ENCODE measurements at places on chromosomes 6 and 20.

- DNase-seq = peak; percentile 20
Measured at GRCh38 chr6:106475284-106475683, 114.8 kb downstream of the CRYBG1 start.

- DNase-seq = no peak
Measured at GRCh38 chr6:134216301-134217010, 101.5 kb downstream of the SGK1 start.

DNA sequence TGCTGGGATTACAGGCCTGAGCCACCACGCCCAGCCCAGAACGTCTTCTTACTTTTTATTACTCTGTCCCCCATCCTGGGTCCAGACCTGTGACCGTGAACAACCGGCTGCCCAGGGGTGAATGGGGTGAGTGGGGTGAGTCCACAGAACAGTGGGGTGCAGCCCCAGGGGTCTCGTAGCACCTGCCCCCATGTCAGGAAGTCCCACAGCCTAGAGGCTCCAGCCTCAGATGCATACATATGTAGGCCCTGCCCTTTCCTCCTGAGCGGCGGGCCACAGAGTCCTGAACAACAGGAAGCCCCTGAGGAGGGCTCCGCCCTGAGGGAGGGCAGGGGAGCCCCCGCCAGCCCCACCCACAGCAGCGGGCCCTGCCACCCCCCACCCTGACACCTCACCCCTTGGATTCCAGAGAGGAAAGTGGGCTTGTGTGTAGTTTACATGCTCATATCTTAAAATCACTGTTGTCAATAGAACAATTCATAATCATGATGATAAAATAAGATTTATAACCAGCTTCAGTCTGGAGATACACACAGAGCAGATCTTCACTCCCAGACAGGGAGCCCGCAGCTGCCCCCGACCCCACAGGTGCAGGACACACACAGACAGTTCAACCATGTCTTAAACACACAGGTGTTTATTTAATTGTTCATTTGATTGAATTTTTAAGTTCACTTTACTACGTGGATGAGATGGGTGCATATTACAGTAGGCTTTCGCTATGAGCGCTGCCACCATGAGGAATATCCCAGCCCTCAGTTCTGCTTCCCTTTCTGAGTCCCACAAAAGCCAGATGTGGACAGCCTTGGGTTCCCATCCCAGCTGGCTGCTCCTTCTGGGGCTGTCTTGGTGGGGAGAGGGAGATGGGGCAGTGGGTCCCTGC lies 12.4 kb upstream of the GMEB2 start:
- DNase-seq = no peak

GRCh38 chr6:137610702-137611101 lies 116.5 kb upstream of the OLIG3 start:
- no peak for DNase-seq

- no peak for DNase-seq
Measured at GRCh38 chr6:167825332-167826229, 1.1 kb upstream of the AFDN start.

DNA sequence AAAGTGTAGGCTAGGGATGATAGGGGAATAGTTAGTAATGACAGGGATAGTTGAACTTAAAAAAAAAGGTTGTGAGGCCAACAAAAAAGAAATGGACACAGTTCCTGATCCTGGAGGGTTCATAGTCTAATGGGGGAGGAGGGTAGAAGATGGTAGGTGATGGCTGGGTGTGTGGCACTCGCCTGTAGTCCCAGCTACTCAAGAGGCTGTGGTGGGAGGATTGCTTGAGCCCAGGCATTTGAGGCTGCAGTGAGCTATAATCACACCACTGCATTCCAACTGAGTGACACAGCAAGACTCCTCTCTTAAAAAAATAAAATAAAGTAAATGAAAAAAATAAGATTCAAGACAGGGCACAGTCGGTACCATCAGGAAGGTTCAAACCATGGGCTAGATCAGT lies 2.4 kb upstream of the MICB start:
- peak; percentile 88 for DNase-seq

DNA sequence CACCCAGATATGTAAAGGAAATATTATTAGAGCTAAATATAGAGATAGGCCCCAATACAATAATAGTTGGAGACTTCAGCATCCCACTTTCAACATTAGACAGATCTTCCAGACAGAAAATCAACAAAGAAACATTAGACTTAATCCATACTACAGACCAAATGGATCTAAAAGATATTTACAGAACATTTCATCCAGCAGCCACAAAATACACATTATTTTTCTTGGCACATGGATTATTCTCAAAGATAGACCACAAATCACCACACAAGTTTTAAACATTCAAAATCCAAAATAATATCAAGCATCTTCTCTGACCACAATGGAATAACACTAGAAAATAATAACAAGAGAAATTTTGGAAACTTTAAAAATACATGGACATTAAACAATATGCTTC lies 1159.1 kb upstream of the CITED2 start:
- no peak for DNase-seq

GRCh38 chr6:82906489-82906888 lies 159.2 kb downstream of the UBE3D start:
- no peak for DNase-seq

- no peak for DNase-seq
Measured at GRCh38 chr6:105648276-105648675, 245.4 kb upstream of the PREP start.

- DNase-seq = no peak
Measured at GRCh38 chr6:142695016-142695415, 250.0 kb downstream of the HIVEP2 start.

DNA sequence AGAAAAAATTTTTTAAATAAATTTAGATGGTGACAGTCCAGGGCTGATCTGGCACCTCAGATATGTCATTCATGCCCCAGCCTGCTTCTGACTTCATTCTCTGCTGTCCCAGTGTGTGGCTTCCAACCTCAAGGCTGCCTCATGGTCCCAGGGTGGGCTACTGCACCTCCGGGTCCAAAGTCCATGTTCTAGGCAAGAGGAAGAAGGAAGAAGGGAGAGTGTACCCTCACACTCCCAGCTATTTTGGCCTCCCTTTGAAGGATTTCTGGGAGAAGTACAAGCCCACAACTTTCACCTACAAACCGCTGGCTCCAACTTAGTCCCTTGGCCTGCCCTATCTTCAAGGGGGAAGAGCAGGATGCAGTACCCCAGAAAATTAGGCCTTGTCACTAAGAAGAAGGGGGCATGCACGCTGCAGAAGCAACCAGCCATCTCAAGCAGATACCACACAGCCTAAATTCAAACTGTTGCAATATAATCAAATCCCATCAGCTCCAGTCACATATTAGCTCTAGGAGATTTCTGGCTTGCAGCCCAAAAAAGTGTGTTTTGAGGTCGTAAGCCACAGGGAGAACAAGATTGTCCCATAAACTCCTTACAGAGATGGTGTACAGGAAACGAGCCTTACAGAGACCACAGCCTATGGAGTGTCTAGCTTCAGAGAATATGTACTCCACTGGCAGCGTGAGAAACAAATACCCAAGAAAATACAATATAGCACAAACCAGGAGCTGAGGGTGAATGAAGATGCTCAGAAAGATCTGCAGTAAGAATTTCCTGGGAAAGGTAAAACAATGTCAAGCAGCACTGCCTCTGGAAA lies 906 bp upstream of the BTN3A2 start:
- DNase-seq = peak; percentile 24

DNA sequence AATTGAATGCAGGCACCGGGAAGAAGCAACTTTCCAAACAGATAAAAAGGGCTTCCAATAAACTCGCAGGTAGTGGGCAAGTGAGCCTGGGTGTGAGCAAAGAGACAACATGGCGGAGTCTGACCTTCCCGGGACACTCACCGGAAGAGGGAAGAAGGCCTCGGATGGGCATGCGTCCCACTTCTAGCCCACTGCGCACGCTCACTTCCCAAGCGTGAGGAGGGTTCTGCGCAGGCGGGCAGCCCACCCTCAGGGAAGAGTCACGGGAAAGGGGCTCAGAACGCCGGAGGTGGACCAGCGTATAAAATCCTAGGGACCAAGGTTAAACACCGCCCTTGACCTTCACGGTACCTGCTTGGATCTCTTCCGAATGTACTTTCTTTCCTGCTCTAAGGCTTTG lies 95.5 kb upstream of the AFDN start:
- DNase-seq = no peak

- DNase-seq = peak; percentile 73
Measured at GRCh38 chr6:53042112-53042511, 23.1 kb upstream of the FBXO9 start.

- peak; percentile 95 for DNase-seq
Measured at GRCh38 chr6:27864906-27865849, 47.0 kb downstream of the OR2B2 start.

DNA sequence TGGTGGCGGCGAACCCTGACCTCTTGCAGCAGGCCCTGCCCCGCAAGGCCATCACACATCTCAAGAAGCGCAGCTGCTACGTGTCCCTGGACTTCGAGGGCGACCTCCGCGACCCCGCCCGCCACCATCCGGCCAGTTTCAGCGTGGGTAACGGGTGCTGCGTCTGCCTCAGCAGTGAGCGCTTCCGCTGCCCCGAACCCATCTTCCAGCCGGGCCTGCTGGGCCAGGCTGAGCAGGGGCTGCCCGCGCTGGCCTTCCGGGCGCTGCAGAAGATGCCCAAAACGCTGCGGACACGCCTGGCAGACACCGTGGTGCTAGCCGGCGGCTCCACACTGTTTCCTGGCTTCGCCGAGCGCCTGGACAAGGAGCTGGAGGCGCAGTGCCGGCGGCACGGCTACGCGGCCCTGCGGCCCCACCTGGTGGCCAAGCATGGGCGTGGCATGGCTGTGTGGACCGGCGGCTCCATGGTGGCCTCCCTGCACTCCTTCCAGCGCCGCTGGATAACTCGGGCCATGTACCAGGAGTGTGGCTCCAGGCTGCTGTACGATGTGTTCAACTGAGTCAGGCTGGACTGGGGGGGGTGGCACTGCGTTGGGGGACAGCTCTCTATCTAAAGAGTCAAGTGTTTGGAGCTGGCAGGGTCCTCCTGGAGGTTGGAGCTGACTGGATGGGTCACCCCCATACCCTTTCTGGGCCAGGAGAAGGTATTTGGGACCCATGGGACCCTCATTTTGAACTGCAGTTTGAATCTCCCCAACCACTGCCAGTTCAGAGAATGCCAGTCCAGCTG lies 1.1 kb downstream of the ACTL10 start:
- peak; percentile 54 for DNase-seq

DNA sequence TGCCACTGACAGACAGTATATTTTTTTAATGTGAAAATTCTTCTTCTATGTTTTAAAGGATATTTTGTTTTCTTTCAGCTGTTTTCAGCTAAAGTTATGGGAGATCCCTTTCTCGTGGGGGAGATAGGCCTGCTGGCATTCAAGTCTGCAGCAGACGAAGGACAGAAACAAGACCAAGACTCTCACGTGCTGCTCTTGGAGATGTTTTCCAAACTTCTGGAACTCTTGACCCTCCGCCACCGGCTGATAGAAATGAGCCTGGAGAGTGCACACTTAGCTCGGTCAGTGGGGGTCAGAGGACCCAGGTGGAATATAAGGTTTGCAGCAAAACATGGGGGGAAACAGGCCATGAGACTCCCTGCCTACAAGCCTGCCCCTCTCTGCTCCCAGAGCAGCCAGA lies 120.5 kb downstream of the CD164 start:
- no peak for DNase-seq

DNA sequence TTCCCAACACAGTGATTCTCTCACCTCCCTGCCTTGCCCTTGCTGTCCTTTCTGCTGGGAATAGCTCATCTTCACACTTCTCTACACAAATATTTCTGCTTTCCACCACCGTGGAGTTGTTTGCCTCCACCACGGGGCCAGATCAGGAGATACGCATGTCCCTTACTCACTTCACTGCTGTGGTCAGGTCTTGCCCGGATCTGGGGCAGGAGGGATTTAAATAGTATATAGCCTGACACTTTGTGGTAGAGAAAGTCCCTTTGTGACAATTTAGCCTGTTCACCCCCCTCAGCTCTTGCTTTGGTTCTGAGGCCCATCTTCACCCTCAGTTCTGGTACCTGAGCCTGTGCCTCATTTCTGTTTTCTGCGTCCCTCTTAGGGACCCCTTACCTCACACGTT lies 92.6 kb upstream of the PREP start:
- DNase-seq = no peak

DNA sequence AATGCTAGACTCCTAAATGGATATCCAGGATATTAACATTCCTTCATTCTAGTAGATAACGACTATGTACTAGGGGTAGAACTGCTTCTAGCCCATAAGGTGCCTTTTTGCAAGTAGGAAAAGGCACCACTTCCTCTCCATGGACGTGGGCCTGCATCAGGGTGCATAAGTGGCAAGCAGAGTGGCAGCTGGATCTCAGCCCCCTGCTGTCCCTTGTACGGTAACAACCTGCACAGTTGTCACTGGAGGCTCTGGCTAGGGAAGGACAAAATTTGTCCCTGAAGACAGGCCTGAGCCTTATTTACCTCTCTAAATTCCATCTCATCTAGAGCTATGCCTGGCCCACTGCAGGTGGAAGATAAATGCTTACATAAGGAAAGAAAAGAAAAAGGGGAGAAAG lies 42.5 kb upstream of the SAYSD1 start:
- no peak for DNase-seq
